ENCODE measurements at places on chromosomes 13 and 19. TPM values are rescaled to one million over a fixed set of nuclear protein-coding genes. Genes with fewer than 3 reads are reported as not detected.

ZNF667 gene
- total RNA-seq = 3.6 TPM

ANGPTL8 gene
- total RNA-seq = 0.18 TPM

FRY gene
- 28.7 TPM for total RNA-seq

TEKTIP1 gene
- not detected for total RNA-seq

LIM2 gene
- not detected for total RNA-seq

LAIR1 gene
- total RNA-seq = not detected

LGALS14 gene
- not detected for total RNA-seq

KLK7 gene
- total RNA-seq = not detected

MUC16 gene
- not detected for total RNA-seq

FREM2 gene
- total RNA-seq = under 0.01 TPM

RASIP1 gene
- total RNA-seq = 1.3 TPM

LILRA2 gene
- total RNA-seq = not detected

SERP2 gene
- 8.0 TPM for total RNA-seq

MCEMP1 gene
- not detected for total RNA-seq

UBE2M gene
- 87.9 TPM for total RNA-seq

LPAR6 gene
- total RNA-seq = 7.3 TPM

FOXA3 gene
- not detected for total RNA-seq

SMIM44 gene
- total RNA-seq = not detected

A1BG gene
- 8.7 TPM for total RNA-seq

TEX101 gene
- not detected for total RNA-seq

PSPN gene
- total RNA-seq = 0.43 TPM

PROZ gene
- not detected for total RNA-seq

CYP2A7 gene
- not detected for total RNA-seq

ZIC2 gene
- total RNA-seq = not detected

C1QTNF9 gene
- not detected for total RNA-seq

EEF1AKMT1 gene
- 7.7 TPM for total RNA-seq

PROSER3 gene
- 2.5 TPM for total RNA-seq

DAZAP1 gene
- 42.2 TPM for total RNA-seq

TEX26 gene
- total RNA-seq = 0.14 TPM

SLC25A42 gene
- 4.4 TPM for total RNA-seq

BST2 gene
- total RNA-seq = 5.4 TPM

SIGLEC8 gene
- not detected for total RNA-seq

ZNF112 gene
- 6.8 TPM for total RNA-seq
